T-helper 1 cell (primary cell): ENCODE measurements at places on chromosomes 6 and 20.

GRCh38 chr20:58130581-58130980 lies 97.9 kb downstream of the ANKRD60 start:
- DNase-seq = no peak

DNA sequence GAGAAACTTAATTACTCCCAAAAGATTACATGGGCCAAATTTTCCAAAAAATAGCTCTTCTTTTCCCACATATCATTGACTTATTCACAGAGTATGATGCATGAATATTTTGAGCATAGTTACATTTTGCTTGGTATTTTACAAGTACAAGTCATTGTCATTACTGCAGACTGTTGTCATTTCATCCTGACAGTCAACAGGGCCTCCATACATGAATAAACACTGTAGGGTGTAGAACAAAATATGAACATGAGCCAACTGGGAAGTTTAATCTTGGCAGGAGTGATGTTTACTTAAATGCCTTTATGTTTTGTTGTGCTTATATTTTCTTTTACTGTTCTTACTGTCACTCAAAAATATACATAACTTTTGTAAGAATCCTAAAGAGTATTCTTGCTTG lies 340.7 kb downstream of the ADGRB3 start:
- DNase-seq = no peak

DNA sequence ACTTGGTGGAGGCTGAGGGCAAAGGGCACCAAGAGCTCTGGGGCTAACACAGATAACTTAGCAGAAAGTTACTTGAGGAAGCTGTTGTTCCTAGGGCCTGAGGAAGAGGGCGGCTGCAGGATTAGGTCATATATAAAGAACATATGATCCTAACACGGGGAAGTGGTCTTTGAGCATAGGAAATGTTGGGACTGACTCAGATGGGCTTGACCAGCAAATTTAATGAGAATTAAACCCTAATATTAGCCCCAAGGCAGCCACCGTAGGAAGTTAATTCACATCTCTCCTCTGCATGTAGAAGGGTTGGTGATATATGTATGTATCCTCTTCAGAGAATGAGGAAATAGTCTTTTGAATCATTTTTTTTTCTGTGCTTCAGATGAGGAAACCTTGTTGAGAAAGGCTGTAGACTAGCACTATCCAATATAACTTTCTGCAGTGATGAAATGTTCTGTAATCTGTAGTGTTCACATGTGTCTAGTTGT lies 9.2 kb upstream of the ZBTB9 start:
- DNase-seq = no peak

- no peak for DNase-seq
These were observed 96.6 kb downstream of the TMEM242 start for GRCh38 chr6:157226761-157227160.
